ENCODE measurements at places on chromosomes 2 and 18.

GRCh38 chr2:153133716-153134115 lies 344.8 kb downstream of the RPRM start:
- DNase-seq: no peak

DNA sequence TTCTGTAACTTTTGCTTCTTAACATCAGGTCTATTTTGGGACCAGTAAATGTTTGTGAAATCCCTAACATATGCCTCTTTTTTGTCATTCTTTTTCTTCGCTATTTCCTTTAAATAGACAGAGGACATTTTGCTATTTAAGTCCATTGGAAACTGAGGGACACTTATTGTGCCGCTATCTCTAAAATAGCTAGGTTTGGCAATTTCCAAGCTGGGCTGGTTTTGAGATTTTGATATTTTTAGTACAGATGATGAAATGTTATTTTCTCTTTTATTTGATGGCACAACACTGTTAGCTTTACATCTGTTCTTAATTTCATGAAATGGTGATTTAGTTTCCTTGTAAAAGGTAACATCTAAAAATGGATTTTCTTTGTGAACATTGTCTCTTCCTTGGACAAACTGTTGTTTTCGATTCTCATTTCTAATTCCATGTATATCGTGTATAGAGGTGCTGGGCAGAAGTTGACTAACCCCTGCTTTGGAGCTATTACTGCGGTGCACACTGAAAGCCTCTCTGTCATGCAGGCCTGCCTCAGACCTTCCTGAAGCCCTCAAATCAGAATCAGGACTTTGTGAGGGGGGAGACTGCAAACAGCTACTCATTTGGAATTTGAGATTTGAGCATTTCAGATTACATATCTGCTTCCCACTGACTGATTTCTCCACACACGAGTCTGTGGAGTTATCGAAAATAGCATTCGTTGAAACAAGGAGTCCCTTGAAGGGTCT lies 594 bp downstream of the RAD51AP2 start:
- no peak for DNase-seq

DNA sequence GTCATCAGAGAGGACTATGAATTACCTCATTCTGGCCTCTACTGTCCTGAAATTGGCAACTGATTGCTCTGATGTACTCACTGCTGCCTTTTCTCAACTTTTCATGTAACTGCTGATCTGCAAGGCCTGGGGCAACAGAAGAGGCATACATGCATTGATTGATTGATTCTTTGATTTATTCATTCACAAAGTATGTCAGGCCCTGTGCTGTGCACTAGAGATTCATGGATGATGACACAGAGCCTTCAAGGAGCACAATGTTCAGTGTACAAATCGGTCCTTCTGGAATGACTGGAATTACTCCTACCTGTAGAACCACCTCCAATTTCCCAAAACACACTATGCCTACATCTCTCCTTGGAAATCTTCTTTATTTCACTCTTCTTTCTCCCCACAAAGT lies 111.3 kb downstream of the LRATD1 start:
- DNase-seq: no peak

DNA sequence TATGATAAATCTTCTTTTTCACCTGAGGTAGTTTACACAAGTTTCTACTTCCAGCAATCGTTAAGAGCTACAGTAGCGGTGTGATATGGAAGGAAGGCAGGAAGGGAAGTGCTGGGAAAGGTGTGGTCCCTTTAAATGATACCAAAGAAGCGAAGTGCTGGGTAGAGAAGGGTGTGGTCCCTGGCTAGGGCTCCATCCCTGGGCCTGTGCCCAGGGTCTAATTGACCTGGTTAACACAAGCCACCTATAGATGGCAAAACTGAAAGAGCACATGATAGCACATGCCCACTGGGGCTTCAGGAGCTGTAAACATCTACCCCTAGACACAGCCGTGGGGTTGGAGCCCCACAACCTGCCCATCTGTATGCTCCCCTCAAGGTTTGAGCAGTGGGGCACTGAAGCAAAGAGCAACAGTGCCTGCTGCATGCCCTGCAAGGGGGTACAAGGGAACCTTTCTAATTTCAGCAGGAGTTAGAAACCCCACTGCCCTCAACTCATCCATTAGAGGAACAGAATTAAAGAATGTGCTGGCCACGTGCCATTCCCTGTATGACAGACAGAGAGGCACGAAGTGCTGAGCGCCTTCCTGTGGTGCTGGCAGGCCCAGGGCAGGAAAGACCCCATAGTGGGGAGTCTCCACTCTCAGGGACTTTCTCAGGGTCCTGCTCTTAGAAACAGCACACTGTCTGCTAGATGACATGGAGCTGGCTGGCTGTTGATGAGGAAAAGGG lies 153.1 kb upstream of the LMAN1 start:
- DNase-seq: no peak

DNA sequence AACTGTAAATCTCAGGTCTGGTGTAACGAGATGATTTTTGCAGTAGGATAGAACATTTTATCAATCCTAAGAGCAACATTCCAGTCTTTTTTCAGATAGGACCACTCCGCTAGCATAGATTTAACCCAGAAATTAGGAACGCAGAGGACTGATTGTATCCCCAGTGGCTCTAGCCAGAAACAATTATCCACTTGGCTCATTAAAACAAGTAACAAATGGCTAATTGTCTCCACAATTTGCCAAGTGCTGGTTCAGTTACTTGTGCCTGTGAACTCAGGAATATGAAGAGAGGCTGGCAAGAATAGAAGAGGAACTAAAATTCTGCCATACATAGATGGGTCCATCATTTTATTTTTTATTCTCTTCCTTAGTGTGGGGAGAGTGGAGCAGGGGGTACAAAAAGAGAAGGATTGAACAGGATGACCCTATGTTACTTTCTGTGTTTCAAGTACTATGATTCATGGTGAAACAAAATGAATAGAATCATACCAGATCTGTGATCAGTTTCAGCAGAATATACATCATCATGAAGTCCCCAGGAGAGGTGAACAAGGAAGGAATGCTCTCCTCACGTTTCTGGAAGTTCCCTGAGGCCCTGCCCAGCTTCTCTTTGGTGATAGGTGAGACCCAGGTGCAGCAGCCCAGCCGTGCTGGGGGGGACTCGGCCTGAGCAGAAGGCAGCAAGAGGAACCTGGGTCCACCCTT lies 121.6 kb downstream of the ARL4C start:
- DNase-seq: no peak
